Right atrium auricular region (tissue), 2 donors: ENCODE measurements at places on chromosomes 1 and 21. TPM values are rescaled to one million over a fixed set of nuclear protein-coding genes. Genes with fewer than 3 reads are reported as not detected.

GRCh38 chr1:20405893-20406604, 80.0 kb downstream of the CAMK2N1 start:
- no peak for DNase-seq

DNA sequence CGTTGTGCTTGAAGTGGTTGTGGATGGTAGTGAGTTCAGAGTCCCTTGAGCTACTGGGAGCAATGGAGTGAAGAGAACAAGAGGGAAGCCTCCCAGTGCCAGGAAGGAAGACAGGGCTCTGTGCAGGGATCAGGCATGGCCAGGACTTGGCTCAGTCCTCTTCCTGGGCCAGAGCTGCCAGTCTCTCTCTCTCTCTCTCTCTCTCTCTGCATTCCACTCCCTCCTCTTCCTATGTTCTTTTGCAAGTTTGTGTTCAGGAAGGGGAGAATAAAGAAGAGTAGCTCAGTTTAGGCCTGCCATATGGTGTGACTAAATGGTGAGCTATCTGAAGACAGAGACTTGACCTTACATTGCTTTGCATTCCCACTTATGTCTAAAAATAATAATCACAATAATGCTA, 20.5 kb upstream of the RPTN start:
- DNase-seq = no peak

GRCh38 chr1:109979489-109980091, 5.0 kb upstream of the AHCYL1 start:
- no peak for DNase-seq

CYYR1 gene
- total RNA-seq = 9.6 TPM

- DNase-seq = no peak
Measured at GRCh38 chr1:186775881-186776560, 52.7 kb upstream of the PLA2G4A start.

- DNase-seq = no peak
Measured at GRCh38 chr1:236717811-236718210, 31.5 kb downstream of the ACTN2 start.

DNA sequence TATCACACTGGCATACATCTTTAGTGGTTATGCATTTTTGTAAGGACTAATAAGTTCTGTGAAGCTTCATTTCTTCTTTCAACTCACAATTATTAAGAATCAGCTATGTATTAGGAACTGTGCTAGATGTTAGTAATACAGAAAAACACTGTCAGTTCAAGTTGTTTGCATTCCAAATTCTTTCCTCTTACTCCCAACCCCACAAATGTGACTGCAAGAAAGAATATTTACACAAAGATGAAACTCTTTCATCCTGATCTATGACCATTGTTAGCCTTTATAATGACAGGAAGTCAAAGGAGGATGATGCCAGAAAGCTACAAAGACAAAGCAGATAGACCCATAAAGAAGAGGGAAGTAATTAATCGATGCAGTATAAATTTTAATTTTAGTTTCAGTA, 21.0 kb upstream of the GADD45A start:
- no peak for DNase-seq

GRCh38 chr1:248703674-248704073, 1.1 kb upstream of the OR14I1 start:
- DNase-seq = no peak
